B cell (primary cell): ENCODE measurements at places on chromosomes 4 and X. TPM values are rescaled to one million over a fixed set of nuclear protein-coding genes. Genes with fewer than 3 reads are reported as not detected.
A peak's percentile ranks its signal among the peaks of the same experiment; 100 is the strongest.

MMRN1 gene
- polyA plus RNA-seq = 0.23 and 0.33 TPM in 2 replicates

DNA sequence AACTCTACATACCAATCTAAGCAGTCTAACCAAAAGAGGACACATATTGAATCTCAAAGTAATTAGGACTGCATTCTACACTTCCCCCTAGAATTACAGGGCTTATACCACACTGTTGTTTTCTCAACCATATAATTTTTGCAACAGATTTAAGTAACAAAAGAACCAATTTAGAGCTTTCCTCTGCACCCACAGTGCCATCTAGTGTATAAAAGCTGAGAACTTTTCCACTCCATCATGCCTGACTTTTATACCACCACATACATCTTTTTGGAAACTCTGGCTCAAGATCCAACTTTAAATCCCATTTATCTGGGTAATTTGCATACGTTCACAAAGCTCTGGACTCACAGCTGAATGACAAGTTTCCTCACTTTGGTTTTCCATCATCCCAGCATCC lies 99.5 kb downstream of the EFHC2 start:
- peak; percentile 46 for DNase-seq
- H3K27me3 ChIP-seq = no peaks in the 10 kb centered on the region
- H3K27ac ChIP-seq = no peak overlapping the region
- no peaks in the 10 kb centered on the region for H3K36me3 ChIP-seq

DNA sequence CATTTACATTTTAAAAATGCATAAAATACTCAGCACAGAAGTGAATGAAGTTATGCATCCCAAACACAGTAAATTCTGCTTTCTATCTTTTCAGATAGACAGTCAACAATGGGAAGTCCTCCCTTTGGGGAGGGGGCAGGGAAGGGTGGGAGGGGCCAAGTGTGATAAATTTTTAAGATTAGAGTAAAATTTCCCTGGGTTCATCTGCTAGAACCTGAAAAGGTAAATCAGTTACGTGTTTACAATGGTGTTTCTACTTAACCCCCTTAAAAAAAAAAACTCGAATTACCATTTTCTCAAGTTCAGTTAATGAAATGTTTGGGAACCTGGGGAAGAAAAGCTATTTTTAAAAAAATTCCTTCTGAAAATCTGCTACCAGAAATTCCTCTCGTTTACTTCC lies 9.1 kb downstream of the PITX2 start:
- H3K27ac ChIP-seq = no peak overlapping the region
- no peak overlapping the region for H3K4me3 ChIP-seq
- H3K36me3 ChIP-seq = no peaks in the 10 kb centered on the region
- DNase-seq = no peak

DNA sequence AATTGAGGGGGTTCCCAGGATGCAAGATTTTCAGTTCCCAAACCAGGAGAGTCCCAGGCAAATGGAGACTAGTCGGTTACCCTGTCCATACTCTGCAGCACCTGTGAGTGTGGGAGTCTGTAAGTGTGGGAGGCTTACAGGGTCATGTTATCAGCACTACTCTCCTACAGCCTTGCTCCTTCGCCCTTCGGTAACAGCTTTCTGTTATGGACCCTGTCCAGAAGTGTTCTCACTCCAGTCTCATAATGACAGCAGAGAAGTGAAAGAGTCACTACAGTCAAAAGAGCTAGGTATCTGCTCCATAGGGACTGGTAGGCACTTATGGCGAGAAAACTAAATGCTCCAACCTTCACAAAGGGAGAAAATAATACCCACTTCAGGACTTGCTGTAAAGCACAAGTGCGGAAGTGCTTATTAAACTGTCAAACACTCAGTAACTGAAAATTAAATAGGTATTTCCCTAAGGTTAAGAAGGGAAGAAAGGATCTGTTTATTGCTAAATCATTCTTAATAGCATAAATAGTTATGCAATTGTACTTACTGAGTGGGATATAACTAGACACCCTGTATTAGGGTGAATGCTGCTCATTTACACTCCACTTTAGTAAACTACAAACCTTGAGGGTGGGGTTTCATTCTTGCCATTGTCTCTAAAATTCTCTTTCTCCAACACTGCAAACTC lies 2.7 kb upstream of the ADH7 start:
- no peaks in the 10 kb centered on the region for H3K36me3 ChIP-seq
- H3K4me3 ChIP-seq = no peak overlapping the region
- H3K4me1 ChIP-seq = no peaks in the 10 kb centered on the region
- H3K27ac ChIP-seq = no peak overlapping the region
- no peak for DNase-seq
- H3K27me3 ChIP-seq = no peaks in the 10 kb centered on the region

RTL5 gene
- 1.0 and 1.1 TPM in 2 replicates for polyA plus RNA-seq

MCF2 gene
- polyA plus RNA-seq = 0.54 and 1.5 TPM in 2 replicates
